Activated CD8-positive, alpha-beta memory T cell treated with anti-CD3 and anti-CD28 coated beads, Interleukin-2, amount 10 ng/mL, durations not matched to agents 7 days and 5 days (primary cell): ENCODE measurements at places on chromosomes 11 and 22. TPM values are rescaled to one million over a fixed set of nuclear protein-coding genes. Genes with fewer than 3 reads are reported as not detected.

GRCh38 chr11:103222806-103223205 lies 113.6 kb downstream of the DYNC2H1 start:
- H3K4me3 ChIP-seq: no peak overlapping the region
- no peaks in the 10 kb centered on the region for H3K36me3 ChIP-seq
- no peaks in the 10 kb centered on the region for H3K27me3 ChIP-seq
- no peak for DNase-seq
- no peaks in the 10 kb centered on the region for H3K4me1 ChIP-seq

GRCh38 chr11:35826006-35826405 lies 117.9 kb upstream of the LDLRAD3 start:
- H3K4me1 ChIP-seq: peaks cover 4% of the 10 kb centered on the region
- no peak overlapping the region for H3K4me3 ChIP-seq
- H3K27ac ChIP-seq: no peak overlapping the region
- no peaks in the 10 kb centered on the region for H3K36me3 ChIP-seq

DNA sequence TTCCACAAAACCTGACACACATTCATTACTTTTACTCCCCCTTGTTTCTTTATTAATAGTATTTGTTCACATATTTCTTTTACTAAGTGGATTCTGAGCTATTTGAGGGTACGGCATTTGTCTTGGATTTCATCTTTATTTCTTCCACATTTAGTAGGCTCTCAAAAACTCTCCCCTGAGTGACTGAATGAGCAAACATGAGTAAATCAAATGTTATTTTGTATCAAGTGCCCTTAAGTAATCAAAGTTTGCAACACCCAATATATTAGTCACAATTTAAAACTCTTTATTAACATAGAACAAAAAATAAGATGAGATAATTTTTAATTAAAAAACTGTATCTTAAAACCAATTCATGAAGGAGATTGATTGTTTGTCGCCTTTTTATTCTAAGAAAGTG lies 1101.9 kb upstream of the TENM4 start:
- no peaks in the 10 kb centered on the region for H3K36me3 ChIP-seq
- H3K27ac ChIP-seq: no peak overlapping the region
- no peaks in the 10 kb centered on the region for H3K27me3 ChIP-seq
- DNase-seq: no peak
- H3K4me3 ChIP-seq: no peak overlapping the region
- H3K4me1 ChIP-seq: no peaks in the 10 kb centered on the region

DNA sequence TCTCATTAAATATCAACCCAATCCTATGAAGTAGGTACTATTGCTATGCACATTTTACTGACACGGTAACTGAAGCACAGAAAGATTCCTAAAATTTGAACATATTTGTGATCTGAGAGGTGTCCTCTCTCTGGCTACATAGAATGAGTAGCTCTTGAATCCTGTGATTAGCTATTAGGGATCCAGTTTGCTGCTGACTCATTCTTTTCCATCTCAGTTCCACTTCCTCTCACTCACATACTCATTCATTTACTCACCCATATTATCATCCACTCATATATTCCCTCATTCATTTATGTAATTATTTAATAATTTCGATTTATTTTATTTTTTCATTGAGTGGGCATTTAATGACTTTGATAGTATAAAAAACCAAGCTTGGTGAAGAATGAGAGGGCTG lies 42.7 kb downstream of the OR5B17 start:
- H3K27me3 ChIP-seq: no peaks in the 10 kb centered on the region
- no peak for DNase-seq
- H3K27ac ChIP-seq: no peak overlapping the region
- no peaks in the 10 kb centered on the region for H3K4me1 ChIP-seq

DNA sequence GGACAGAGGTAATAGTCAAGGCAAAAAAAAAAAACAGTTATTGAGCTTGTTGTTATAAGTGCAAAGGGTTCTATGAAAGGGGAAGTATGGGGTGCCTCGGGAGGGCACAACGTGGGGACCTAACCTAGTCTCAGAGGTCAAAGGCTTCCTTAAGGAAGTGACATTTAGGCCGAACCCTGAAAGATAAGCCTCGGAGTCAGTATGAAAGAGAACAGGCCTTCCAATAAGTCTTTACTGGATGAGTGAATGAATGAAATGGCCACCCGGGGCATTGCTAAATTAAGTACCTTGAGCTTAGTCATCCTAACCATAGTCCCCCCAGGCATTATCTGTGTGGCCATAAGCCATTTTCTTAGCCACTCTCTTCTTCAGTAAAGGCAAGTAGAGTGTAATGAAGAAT lies 19.7 kb downstream of the FLI1 start:
- H3K4me1 ChIP-seq: peaks cover 88% of the 10 kb centered on the region
- H3K36me3 ChIP-seq: peaks cover 45% of the 10 kb centered on the region
- H3K4me3 ChIP-seq: no peak overlapping the region
- no peaks in the 10 kb centered on the region for H3K27me3 ChIP-seq

DNA sequence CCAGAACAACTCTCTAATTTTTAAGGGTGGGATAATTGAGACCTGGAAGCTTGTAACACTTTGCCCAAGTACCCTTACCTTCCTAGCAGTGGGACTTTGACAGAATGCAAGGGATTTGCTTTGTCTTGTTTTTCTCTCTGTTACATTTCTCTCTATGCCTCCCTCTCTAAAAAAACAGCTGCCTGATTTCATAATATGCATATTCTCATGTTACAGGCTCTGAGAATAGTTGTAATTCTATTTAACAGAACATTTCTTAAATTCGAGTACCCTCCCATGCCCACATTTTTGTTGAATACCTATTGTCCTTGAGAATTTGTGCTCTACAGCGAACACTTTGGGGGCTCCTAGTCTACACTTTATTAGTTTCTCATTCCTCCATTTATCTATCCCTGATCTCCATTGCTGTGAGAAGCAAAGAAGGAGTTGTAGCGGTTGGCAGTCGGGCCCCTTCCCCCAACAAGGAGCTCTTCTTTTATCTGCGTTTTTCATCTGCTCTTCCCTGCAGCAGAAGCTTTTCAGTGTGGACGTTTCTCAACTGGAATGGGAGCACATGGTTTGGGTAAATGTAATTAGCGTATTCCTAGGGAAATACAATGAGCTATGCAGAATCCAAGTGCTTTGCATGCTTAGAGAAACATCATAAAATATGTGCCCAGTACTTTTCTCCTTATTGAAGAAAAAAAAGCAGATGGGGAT lies 117.7 kb upstream of the CCDC90B start:
- no peaks in the 10 kb centered on the region for H3K27me3 ChIP-seq
- no peak overlapping the region for H3K27ac ChIP-seq
- H3K4me1 ChIP-seq: no peaks in the 10 kb centered on the region
- no peak for DNase-seq
- H3K36me3 ChIP-seq: no peaks in the 10 kb centered on the region
- H3K4me3 ChIP-seq: no peak overlapping the region

DNA sequence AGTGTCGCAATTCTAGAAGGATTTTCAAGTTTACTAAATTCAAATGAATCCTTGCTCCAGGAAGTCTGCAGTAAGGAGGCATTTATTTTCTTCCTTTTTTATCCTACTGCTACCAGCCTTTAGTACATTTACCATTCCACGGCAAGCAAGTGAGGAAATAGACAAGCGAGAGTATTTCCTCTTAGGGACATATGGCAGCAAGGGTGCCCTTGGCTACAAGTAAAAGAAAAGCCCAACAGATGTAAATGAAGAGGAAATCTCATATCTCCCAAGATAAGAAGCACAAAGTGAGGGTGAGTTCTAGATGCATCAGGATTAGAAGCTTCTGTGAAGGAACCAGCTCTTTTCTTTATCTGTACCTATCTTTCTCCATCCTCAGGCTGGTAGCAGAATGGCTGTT lies 37.8 kb upstream of the FZD4 start:
- H3K27me3 ChIP-seq: peaks cover 22% of the 10 kb centered on the region
- H3K27ac ChIP-seq: no peak overlapping the region
- no peak for DNase-seq
- no peak overlapping the region for H3K4me3 ChIP-seq

DNA sequence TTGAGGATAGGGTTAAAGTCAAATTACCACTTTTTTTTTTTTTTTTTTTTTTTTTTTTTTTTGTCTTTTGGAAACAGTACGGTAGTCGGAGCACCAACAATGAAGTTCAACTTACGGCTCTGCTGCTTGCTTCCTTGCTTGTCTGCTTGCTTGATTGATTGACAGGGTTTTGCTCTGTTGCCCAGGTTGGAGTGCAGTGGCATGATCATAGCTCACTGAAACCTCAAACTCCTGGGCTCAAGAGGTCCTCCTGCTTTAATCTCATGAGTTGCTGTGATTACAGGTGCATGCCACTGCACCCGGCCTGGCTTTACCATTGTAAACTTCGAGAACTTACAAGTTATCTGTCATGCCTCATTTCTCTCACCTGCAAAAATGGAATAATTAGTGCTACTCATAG lies 5.8 kb downstream of the SGSM3 start:
- H3K4me1 ChIP-seq: peaks cover 13% of the 10 kb centered on the region
- no peaks in the 10 kb centered on the region for H3K27me3 ChIP-seq
- peaks cover 11% of the 10 kb centered on the region for H3K36me3 ChIP-seq
- no peak overlapping the region for H3K27ac ChIP-seq

DNA sequence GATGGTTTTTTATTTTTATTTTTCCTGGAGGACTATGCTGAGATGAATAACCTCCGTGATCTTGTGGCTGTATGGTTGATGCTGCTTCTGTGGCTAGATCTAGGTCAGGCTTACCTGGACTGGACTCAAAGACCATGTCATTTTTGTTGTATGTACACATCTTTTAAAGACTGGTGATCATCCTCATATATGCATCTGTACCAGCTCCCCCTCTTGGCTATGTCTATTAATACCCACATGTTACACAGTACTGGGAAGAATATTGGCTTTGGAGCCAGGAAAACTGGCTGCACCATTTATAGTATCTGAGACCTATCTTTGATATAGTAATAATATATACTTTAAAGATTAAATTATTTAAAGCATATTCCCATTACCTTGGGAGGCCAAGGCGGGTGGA lies 18.4 kb upstream of the PITPNB start:
- H3K36me3 ChIP-seq: peaks cover 25% of the 10 kb centered on the region
- no peak for DNase-seq
- no peaks in the 10 kb centered on the region for H3K4me1 ChIP-seq

DNA sequence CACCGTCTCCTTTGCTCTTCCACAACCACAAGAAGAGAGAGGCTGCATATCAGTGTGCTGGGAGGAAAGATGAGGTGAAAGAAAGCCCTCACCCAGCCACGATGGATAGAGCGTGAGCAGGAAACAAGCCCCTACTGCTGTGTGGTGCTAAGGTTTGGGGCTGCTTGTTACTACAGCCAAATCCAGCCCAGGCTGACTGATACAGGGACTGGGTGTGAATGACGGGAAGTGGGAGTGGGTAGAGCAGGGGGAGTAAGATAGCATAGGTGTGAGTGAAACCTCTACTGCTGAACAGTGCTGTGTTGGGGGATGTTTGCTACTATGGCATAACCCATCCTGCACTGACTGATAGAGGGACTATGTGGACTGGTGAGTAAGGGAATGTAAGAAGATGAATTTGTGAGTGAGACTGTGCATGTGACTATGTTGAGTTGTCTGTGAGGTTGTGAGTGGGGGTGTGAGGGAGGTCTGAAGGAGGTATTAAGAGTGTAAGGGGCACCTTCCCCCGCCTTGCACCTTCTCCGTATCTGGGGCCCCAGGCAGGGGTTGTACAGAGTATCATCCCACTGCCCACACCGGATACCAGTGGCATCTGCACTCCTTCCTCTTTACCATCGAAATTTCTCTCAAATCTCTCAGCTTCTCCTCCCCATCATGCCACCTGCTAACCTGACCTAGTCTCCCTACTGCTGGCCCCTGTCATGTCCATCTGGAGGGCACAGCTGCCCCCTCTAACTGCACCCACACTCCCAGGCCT lies 91.5 kb downstream of the MN1 start:
- no peak for DNase-seq
- no peak overlapping the region for H3K4me3 ChIP-seq
- no peaks in the 10 kb centered on the region for H3K36me3 ChIP-seq
- peaks cover 9% of the 10 kb centered on the region for H3K4me1 ChIP-seq
- no peak overlapping the region for H3K27ac ChIP-seq

DNA sequence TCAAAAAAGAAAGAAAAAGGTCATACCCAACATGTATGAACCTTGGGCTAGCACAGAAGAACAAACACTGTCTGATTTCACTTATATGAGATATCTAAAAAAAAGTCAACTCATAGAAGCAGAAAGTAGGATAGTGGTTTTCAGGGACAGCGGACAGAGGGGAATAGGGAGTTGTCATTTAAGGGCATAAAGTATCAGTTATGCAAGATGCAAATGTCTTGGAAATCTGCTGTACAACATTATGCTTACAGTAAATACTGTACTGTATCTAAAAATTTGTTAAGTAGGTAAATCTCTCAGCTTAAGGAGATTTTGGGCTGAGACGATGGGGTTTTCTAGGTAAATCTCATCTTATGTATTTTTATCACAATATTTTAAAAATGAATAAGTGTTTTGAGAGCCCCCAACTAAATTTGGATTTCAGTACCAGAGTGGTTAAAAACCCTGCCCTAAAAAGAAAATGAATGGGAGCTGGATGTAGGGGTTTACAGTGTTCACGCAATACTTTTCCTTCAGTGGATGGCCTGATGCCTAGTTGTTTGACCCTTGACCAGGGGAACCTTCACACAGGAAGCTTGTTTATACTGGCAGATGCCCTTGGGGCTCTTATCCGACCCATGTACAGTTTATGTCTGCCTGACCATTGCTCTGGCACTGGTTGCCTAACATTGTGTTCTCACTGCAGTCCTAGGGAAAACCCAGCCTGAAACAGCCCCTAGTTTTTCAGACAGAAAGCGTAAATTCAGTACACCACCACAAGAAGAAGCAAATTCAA lies 34.8 kb downstream of the SLC22A9 start:
- DNase-seq: no peak
- H3K4me1 ChIP-seq: no peaks in the 10 kb centered on the region
- no peak overlapping the region for H3K27ac ChIP-seq
- H3K27me3 ChIP-seq: peaks cover 29% of the 10 kb centered on the region

DNA sequence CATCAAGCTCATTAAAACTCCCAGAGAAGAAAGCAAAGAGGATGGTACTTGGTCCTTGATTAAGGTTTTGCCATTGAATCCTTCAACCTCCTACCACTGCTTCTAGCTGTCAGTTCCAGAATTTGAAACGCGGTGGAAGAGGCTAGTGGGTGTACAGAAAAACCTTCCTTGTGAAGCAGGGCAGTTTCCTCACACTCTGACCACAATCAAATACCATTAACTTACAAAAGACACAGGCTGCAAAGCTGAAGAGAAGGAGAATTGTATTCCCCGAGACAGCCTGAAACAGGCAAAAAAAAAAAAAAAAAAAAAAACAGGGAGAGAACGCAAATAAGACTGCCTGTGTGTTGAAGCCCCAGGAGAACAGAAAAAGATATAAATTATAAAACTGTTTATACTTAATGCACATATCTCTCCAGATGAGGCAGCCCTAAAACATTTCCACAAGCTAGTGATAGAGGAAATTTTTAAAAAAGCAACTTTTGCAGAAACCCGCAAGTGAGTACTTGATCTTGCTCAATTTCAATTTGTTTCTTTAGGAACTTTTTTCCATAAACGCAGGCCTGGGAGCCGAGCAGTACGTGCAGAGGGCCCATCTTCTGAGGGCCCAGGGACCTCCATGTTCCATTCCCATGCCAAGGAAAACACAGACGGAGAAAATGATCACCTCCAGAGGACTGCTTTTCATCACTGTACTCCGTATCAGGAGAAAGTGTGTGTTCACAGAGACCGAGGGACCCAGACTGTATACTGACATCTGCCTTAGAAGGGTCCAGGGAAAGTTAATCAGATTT lies 218.7 kb upstream of the BLID start:
- no peaks in the 10 kb centered on the region for H3K36me3 ChIP-seq
- no peak overlapping the region for H3K4me3 ChIP-seq
- no peaks in the 10 kb centered on the region for H3K27me3 ChIP-seq
- DNase-seq: no peak

Gene ST14
- total RNA-seq: not detected

Gene ART1
- not detected for total RNA-seq

Gene KDM4E
- total RNA-seq: not detected

Gene POU2AF3
- not detected for total RNA-seq

Gene MICAL3
- 41.7 TPM for total RNA-seq

Gene TUG1
- 69.8 TPM for total RNA-seq

Gene TEX12
- total RNA-seq: not detected
